ENCODE measurements at places on chromosomes 5 and 9. TPM values are rescaled to one million over a fixed set of nuclear protein-coding genes. Genes with fewer than 3 reads are reported as not detected.

The ADAMTS16 gene
- not detected for total RNA-seq

The PCDHGC3 gene
- total RNA-seq = 20.2 TPM

The CD274 gene
- 15.2 TPM for total RNA-seq

The WWC1 gene
- 69.4 TPM for total RNA-seq

The IL13 gene
- total RNA-seq = not detected

All from tracheal epithelial cell (primary cell).